ENCODE measurements at places on chromosomes 12 and 14.

- DNase-seq = no peak
Observed at GRCh38 chr12:95626854-95627253, 75.6 kb upstream of the USP44 start.

- no peak for DNase-seq
Observed at GRCh38 chr12:14076538-14076937, 95.1 kb upstream of the GRIN2B start.

- peak; percentile 29 for DNase-seq
Observed at GRCh38 chr12:116556964-116557698, 2.0 kb upstream of the MAP1LC3B2 start.

DNA sequence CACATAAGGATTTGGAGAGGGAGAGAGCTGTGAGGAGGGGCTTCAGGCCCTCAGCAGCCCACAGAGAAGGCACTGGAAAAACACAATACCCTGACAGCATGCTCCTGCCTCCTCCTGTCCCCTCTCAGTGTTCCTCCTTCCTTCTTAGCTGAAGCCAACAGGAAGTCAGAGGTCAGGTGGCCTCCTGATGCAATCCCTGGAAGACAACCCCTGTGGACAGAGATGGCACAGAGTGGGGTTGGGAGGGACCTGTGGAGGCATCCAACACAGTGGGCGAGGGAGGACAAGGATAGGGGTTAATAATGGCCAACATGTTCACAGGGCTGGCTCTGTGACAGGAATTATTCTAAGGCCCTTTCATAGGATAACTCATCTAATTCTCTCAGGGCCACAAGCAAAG lies 15.4 kb upstream of the IFI27L2 start:
- no peak for DNase-seq

- DNase-seq = peak; percentile 49
Observed at GRCh38 chr14:71478542-71478941, 453.7 kb upstream of the RGS6 start.

DNA sequence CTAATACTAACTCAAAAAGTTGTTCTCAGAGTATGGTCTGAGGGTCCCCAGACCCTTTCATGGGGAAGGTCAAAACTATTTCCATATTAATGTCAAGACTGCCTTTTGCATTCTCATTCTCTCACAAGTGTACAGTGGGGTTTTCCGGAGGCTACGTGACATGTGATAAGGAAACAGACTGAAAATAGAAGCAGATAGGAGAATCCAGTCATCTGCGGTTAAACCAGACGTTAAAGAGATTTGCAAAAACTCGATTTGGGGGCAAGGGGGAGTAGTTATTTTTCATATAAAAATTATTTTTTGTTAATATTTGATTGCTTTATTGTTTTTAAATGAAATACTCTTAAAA lies 1.0 kb upstream of the NAP1L1 start:
- DNase-seq = peak; percentile 67

GRCh38 chr12:16606201-16606849 lies 363 bp upstream of the LMO3 start:
- peak; percentile 46 for DNase-seq

DNA sequence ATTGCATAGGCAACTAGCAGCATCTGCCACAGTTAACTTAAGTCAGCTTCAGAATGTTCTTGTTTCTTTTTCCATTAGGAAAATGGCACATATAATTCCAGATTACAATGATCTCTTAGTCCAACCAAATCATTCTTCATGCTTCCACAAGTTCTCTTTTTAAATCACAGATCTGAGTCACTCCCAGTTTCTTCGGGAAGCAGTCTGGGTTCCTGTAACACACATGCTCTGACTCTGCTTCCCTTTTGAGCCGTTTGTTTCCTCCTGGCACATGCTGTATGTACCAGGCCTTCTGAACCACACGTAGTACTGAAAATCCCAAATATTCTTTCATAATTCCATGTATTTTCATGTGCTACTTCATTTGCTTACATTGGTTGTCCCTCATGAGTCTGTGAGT lies 388.8 kb upstream of the PDE3A start:
- no peak for DNase-seq

GRCh38 chr12:111454716-111455447 lies 49.2 kb downstream of the SH2B3 start:
- no peak for DNase-seq

DNA sequence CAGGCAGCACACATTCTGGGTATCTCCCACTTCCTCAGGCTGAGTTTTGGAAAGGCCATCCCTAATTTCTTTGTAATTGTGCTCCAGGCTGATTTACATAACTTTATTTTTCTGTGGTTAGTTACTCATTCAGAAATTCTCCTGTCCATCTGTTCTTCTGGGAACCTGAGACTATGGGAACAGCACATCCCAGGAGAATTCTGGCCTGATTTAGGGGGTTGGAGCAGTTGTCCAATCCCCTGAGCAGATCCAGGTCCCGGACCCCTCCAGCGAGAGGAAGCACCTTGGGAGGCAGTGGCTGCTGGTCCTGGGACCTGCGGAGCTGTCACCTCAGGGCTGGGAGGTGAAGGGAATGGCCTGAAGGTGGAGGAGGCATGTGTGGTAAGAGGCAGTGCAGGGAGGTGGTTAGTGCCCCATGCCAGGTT lies 40.4 kb downstream of the TSPAN9 start:
- DNase-seq = peak; percentile 59

GRCh38 chr14:64407329-64407728 lies 19.2 kb downstream of the MTHFD1 start:
- no peak for DNase-seq

DNA sequence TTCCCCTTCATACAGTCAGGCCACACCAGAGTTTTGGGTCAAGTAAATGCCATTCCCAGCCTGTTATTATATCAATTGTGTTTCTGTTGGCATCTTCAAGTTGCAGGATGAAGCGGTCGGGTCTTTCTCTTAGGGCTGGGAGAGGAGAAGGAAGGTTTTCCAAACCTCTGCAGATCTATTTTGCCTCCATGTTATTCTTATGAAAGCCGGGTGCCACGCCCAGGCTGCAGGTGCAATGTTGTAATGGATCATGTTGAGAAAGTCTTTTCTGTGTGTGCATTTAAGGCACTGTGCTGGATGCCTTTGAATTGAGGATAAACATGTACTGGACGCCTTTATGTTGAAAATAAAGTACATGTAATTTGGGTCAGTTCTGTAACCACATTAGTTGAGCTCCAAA lies 164.4 kb upstream of the HIF1A start:
- no peak for DNase-seq

GRCh38 chr14:22390824-22391461 lies 198.1 kb downstream of the DAD1 start:
- DNase-seq = no peak

DNA sequence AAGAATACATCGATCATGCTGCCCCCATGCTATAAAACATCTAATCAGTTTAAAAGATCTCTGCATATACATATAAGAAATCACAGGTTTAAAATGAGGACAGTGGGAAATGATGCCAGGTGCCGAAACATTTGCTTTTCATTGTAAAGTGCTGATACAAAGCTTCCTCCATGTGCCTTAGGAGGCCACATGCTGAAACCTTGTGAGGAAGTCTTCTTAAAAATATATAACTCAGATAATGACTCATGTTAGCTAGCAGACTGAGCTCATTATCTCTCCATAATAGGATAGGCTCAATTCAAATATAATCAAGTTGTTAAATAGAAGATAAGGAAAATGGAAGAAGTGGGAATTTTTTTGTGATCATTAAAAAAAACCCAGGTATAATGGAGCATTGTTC lies 65.9 kb downstream of the RFX4 start:
- DNase-seq = no peak
